ENCODE measurements at places on chromosomes 5 and 9. TPM values are rescaled to one million over a fixed set of nuclear protein-coding genes. Genes with fewer than 3 reads are reported as not detected.
A peak's percentile ranks its signal among the peaks of the same experiment; 100 is the strongest.

GRCh38 chr5:168332042-168332441, 40.6 kb downstream of the WWC1 start:
- DNase-seq, result no peak

GRCh38 chr9:7316967-7317366, 482.6 kb downstream of the DMAC1 start:
- DNase-seq, result no peak

- DNase-seq, result no peak
Observed at GRCh38 chr9:121809356-121810050, 158.1 kb downstream of the DAB2IP start.

DNA sequence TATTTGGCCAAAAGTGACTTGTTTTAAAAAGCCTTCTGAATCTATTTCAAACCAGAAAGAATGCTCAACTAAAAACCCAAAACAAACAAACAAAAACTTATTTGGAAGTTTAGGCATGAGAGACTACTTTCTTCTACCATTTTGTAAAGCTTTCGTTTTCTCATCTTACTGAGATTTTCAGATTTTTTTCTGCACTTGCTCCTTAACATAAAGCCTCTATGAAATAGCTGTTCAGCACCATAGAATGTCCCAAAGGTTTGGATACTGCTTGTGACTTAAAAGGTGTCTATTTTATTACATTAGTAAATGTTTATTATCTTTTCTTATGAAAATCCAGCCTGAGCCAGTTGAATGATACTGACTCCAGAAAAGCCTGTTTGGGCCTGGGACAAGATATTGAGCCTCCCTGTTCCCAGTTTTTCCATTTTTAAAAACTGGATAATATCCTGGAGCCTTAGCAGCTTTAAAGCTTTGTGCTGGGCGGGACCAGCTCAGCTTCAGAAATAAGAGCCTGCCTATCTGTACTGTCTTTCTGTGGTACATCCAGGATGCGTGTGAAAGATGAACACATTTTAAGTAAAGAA, 292.6 kb downstream of the ZSWIM6 start:
- DNase-seq, result no peak

- no peak for DNase-seq
Observed at GRCh38 chr9:130936285-130937117, 2.5 kb downstream of the FIBCD1 start.

DNA sequence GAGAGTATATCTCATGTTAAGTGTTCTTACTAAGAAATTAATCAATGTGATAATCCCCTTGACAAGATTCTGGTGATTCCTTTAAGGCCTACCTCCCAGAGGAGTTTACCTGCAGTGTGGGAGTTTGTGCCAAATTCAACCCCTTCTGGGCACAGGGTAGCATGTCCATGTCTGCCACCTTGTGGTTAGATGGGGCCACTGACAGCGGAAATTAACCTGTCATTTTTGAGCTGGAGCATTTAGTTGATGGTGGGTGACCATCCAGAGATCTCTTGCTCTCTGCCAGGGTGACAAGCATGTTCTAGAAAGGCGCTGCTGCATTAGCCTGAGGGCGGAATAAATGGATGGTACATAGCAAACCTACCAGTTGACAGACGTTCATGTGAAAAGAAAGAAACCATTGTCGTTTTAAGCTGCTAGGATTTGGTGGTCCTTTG, 132.2 kb downstream of the FBXO4 start:
- DNase-seq, result peak; percentile 36

GRCh38 chr5:126506079-126506478, 82.9 kb downstream of the GRAMD2B start:
- no peak for DNase-seq

DNA sequence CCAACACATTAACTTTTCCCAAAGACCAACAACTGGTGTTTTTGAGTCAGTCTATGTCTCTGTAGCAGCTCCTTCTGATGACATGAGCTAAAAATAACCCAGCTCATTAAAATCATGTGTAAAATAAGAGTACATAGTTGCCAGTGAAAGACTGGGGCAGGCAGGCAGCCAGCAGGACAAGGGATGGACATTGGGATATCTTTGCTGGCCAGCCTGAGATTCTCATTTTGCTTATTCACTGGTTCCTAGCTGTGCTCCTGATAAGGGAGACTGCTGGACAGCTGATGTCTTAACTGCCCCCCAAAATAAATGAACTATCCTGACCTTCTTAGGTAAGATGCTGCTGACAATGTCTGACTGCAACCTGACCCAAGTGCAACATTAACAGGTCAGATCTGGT, 33.9 kb downstream of the EPB41L4B start:
- no peak for DNase-seq

- no peak for DNase-seq
Observed at GRCh38 chr9:120210274-120210673, 369.7 kb downstream of the CDK5RAP2 start.

- DNase-seq, result no peak
Observed at GRCh38 chr9:35340046-35340445, 149.9 kb upstream of the RUSC2 start.

Gene RGMB
- total RNA-seq, result 4.9 TPM

Gene TUBB4B
- 271 TPM for total RNA-seq

Gene TOR4A
- total RNA-seq, result 3.6 TPM

Gene ADGRV1
- not detected for total RNA-seq

Gene ZNG1A
- total RNA-seq, result 50.5 TPM
